ENCODE measurements at places on chromosomes 5 and 9.

DNA sequence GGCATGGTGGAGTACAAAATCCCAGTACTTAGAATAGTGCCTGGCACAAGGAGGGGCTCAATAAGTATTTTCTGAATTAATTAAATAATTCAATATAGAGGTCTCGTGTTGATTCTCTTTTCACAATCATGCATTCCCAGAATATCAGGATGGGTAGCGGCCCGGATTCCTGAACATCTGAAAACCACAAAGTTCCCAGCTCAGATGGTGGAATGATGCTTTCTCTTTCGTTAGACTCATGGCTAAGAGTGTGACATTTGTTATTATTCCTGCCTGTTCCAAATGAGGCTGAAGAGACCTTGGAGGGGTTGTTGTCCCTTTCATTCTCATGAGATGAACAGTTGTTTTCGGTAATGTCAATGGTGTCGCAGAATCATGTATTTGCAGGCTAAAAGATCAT lies 95.4 kb upstream of the LIFR start:
- DNase-seq, result no peak

GRCh38 chr9:90074316-90074962 lies 469.6 kb downstream of the GADD45G start:
- no peak for DNase-seq

DNA sequence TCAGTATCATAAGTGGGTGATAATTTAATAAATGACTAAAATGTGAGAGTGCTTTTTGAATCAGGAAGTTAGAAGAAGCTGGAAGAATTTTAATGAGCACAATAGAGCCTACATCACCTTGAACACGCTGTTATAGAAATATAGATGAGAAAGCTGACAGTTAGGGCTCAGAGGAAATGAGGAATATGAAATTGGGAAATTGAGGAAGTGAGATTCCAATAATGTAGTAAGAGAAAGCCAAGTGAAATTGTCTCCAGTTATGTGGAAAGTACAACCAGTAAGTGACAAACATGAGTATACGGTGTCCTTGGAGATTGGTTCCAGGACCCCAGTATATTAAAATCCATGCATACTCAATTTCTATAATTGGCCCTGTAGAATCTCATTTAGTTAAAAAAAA lies 235.9 kb upstream of the FAM174A start:
- DNase-seq, result no peak

DNA sequence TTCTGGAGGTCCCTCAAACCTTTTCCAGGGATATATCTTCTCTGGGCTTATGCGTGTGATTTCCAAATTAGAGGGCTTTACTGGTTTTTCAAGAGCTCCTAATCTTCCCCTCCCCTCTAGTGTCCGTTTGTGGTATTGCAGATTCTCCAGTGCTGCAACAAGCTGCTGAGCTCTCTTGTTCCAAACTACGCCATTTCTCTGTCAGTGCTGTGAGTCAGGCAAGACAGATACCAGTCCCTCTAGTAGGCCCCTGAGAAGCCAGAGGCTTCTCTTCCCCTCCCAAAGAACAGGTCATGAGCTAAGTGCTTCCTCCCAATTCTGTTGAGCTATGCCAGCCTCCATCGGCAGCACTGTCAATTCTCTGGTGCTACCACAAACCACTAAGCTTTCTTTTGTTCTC lies 149.5 kb downstream of the FANCC start:
- DNase-seq, result peak; percentile 19

GRCh38 chr9:116815835-116816234 lies 128.7 kb downstream of the TRIM32 start:
- DNase-seq, result no peak

- no peak for DNase-seq
Measured at GRCh38 chr5:143037071-143037470, 266.9 kb downstream of the ARHGAP26 start.

DNA sequence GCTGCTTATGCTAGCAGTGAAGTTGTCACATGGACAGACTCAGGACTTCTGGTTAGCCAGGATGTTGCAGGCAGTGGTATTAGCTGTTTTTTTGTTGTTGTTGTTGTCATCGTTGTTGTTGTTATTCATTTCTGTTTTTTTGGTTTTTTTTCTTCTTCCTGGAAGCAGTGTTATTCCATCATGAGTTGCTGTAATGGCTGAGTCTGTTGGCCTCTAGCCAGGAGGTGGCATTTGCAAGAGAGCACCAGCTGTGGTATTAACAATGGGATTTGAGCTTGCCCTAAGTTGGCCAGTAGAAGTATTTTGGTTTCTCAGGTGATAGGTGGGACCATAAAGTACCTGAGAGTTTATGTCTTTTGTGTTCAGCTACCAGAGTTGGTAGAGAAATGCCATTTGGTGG lies 561.1 kb downstream of the KCTD16 start:
- no peak for DNase-seq

DNA sequence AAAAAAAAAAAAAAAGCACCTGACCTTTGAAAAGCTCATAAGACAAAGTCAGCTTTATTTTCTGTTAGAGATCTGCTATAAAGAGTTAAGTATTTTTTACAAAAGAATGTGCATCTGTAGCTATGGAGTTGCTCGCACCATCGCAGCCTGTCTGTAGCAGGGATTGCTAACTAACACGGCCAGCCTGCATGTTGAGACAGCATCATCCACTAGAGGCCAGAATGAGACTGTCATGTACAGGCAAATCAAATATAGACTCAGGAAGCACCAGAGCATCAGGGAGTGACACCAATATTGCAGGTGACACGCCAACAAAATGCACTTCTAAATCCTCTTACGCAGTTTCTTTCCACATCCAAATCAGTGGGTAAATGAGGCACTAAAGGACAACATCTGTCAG lies 136.3 kb upstream of the RASEF start:
- peak; percentile 92 for DNase-seq

DNA sequence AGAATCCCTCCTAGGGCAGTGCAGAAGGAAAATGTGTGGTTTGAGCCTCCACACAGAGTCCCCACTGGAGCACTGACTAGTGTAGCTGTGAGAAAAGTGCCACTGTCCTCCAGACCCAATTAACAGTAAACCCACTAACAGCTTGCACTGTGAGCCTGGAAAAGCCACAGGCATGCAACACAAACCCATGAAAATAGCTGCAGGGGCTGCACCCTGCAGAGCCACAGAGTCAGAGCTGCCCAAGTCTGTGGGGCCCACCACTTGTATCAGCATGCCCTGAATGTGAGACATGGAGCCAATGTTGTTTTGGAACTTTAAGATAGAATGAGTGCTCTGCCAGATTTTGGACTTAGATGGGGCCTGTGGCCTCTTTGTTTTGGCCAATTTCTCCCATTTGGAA lies 119.8 kb upstream of the CDH9 start:
- DNase-seq, result no peak

- DNase-seq, result no peak
Measured at GRCh38 chr5:149954798-149955197, 5.8 kb upstream of the SLC26A2 start.

DNA sequence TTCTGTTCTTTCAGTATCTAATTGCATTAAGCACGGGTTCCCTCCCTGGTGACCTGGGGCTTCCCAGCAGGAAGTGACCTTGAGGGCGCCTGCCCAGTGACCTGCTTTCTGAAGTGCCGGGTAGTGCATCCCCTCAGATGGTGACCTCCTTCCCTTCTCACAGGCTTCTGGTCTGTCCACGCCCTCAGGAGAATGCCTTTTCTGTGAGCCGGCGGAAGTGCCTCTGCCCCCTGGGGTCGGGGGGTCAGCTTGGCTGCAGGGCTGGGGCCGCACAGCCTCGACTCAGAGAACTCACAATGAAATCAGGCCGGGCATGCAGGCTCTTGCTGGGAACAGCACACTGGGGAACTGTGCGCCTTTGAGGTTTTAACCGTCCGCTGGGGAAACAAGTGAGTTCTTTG lies 124.5 kb upstream of the PHYKPL start:
- DNase-seq, result no peak

GRCh38 chr5:38648703-38649291 lies 92.4 kb upstream of the LIFR start:
- DNase-seq, result no peak
